Psoas muscle (tissue), 8 donors: ENCODE measurements at places on chromosomes 11 and 22.

GRCh38 chr22:45529971-45530575 is 27.4 kb downstream of the FBLN1 start:
- no peak for DNase-seq
- H3K27me3 ChIP-seq = peaks cover 17% of the 10 kb centered on the region
- no peak overlapping the region for H3K27ac ChIP-seq
- no peak overlapping the region for H3K4me3 ChIP-seq

GRCh38 chr22:48632646-48633246 is 1194.9 kb downstream of the BRD1 start:
- H3K36me3 ChIP-seq = no peaks in the 10 kb centered on the region
- H3K4me1 ChIP-seq = no peaks in the 10 kb centered on the region
- no peak overlapping the region for H3K4me3 ChIP-seq
- DNase-seq = no peak
- no peak overlapping the region for H3K27ac ChIP-seq

DNA sequence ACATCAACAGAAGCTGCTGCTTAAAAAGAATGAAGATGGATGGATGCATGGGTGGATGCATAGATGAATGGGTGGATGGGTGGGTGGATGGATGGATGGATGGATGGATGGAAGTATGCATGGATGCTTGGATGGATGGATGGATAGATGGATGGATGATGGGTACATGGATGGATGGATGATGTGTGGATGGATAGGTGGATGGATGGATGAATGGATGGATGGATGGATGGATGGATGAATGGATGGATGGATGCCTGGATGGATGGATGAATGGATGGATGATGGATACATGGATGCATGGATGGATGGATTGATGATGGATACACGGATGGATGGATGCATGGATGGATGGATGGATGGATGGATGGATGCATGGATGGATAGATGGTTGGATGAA is 110.8 kb downstream of the LDLRAD3 start:
- DNase-seq = no peak

- DNase-seq = no peak
- H3K27ac ChIP-seq = peak overlapping the region; percentile 97
- peaks cover 9% of the 10 kb centered on the region for H3K4me1 ChIP-seq
- no peaks in the 10 kb centered on the region for H3K36me3 ChIP-seq
- peaks cover 2% of the 10 kb centered on the region for H3K27me3 ChIP-seq
Observed at GRCh38 chr11:72433455-72434036, 785 bp downstream of the CLPB start.

- DNase-seq = no peak
- no peak overlapping the region for H3K4me3 ChIP-seq
- no peak overlapping the region for H3K27ac ChIP-seq
- H3K36me3 ChIP-seq = no peaks in the 10 kb centered on the region
Observed at GRCh38 chr11:72553706-72554105, 119.4 kb upstream of the CLPB start.

DNA sequence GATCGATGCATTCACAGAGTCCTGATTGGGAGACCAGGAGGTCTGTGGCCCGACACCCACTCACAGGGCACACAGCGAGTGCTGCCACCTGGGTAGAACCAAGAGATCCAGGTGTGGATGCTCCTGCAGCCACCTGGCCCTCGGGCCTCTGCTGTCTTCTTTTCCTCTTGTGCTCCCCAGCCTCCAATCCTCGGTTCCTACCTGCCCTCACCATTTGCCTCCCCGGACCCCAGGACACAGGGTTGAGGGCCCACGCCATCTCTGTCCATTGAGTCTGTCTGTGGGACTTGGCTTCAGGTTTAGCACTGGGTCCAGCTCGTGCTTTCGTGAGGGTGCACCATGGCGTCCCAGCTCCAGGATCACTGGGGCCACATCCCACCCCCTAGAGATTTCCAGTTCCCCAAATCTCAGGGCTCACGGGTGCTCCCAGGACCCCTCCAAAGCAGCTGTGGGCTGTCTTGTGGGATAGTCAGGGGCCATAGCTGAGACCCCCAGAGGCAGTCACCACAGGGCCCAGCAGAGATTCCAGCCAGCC is 591.1 kb downstream of the BRD1 start:
- no peak overlapping the region for H3K4me3 ChIP-seq
- no peaks in the 10 kb centered on the region for H3K36me3 ChIP-seq
- no peak for DNase-seq
- H3K27me3 ChIP-seq = no peaks in the 10 kb centered on the region
- H3K27ac ChIP-seq = no peak overlapping the region
- H3K4me1 ChIP-seq = no peaks in the 10 kb centered on the region

GRCh38 chr11:18347471-18348125 is 25.2 kb downstream of the GTF2H1 start:
- peaks cover 6% of the 10 kb centered on the region for H3K36me3 ChIP-seq
- no peak overlapping the region for H3K27ac ChIP-seq
- H3K4me3 ChIP-seq = no peak overlapping the region
- DNase-seq = no peak

DNA sequence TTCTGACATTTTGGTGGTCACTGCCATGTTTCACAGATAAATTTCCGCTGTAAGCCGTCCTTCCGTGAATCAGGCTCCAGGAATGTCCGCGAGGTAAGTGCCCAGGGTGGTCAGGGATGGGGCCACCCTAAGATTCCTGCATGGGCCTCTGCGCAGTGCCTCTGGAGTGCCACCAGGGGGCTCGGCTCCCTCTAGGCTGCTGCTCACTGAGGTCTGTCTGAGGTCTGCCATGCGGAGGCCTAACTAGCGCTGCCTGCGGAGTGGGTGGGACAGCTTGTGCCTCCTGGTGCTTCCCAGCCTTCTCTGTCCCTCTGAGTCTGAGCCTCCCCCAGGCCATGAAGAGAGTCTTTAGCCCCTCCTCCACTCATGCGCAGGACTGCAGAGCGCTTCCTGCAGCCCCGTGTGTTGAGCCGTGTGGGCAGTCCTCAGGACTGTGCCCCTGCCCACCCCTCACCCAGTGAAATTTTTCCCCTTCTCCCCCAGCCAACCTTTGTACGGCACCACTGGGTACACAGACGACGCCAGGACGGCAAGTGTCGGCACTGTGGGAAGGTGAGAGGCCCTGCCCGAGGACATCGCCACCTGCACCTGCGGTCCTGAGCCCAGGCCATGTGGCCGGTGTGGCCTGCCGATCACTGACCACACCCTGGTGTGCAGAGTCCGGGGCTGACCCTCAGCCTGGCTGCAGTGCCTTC is 11.9 kb upstream of the MDK start:
- DNase-seq = no peak
- H3K4me3 ChIP-seq = no peak overlapping the region
- no peaks in the 10 kb centered on the region for H3K27me3 ChIP-seq
- peaks cover 10% of the 10 kb centered on the region for H3K36me3 ChIP-seq

DNA sequence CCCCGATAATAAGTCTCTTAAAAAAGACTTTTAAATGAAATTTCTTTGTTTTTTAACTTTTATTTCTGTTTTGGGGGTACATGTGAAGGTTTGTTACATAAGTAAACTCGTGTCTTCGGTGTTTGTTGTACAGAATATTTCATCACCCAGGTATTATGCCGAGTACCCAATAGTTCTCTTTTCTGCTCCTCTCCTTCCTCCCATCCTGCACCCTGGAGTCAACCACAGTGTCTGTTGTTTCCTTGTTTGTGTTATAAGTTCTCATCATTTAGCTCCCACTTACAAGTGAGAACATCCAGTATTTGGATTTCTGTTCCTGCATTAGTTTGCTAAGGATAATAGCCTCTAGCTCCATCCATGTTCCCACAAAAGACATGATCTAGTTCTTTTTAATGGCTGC is 1.6 kb upstream of the GSTP1 start:
- no peak overlapping the region for H3K4me3 ChIP-seq
- no peak for DNase-seq
- H3K4me1 ChIP-seq = peaks cover 12% of the 10 kb centered on the region
- H3K36me3 ChIP-seq = no peaks in the 10 kb centered on the region

- DNase-seq = no peak
- H3K4me1 ChIP-seq = no peaks in the 10 kb centered on the region
- H3K4me3 ChIP-seq = no peak overlapping the region
Observed at GRCh38 chr11:102886999-102887398, 12.2 kb upstream of the MMP12 start.

DNA sequence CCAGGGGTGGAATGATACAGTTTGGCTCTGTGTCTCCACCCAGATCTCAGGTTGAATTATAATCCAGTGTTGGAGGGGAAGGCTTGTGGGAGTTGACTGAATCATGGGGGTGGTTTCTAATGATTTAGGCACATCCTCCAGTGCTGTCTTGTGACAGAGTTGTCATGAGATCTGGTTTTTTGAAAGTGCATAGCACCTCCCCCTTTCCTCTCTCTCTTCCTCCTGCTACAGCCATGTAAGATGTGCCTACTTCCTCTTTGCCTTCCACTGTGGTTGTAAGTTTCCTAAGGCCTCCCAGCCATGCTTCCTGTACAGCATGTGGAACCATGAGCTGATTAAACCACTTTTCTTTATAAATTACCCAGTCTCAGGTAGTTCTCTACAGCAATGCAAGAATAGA is 45.1 kb downstream of the THAP12 start:
- no peak for DNase-seq
- no peak overlapping the region for H3K27ac ChIP-seq

DNA sequence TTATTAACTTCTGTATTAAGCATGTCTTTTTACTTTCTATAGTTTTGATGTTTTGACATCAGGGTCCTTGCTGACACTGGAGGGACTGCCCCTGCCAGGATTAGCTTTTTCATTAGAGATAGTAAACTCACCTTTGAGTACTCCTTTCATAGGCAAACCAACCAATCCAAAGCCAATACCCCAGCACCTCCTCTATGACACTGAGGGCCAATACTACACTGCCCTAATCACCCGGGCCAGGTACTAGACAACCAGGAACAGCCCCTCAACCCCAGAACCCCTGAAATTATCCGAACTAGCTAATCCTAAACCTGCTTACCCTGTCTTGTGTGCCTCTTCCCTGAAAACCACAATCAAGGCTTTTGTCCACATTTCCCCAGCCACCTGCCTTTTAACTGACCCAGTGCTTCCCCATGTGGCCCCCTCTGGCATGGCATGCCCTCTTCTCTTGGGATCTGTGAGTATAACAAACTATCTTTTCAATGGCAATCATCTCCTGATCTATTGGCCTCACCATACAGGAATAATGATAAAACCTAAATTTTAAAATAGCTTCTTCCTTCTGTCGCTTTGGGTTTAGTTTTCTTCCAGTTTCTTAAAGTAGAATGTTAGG is 31.2 kb downstream of the RAB6A start:
- no peaks in the 10 kb centered on the region for H3K4me1 ChIP-seq
- H3K4me3 ChIP-seq = no peak overlapping the region
- no peaks in the 10 kb centered on the region for H3K27me3 ChIP-seq
- DNase-seq = no peak

DNA sequence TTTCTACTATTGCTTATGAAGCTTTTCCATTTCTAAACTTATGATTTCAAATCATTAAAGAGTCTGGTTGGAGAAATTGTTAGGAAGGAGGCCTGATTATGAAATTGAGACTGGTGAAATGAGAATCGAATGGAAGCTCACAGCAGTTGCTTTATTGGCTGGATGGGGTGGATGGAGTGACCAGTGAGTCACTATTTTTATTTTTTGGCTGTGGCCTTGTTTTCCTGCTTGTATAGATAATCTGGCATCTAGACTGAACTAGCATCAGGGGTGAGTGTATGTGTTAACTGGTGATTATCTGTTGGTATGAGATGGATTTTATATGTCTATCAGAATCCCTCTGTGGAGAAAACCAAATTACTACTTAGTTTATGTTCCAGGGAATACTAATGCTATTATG is 36.2 kb downstream of the UVRAG start:
- H3K4me3 ChIP-seq = peak overlapping the region; percentile 12
- no peak for DNase-seq
- H3K27ac ChIP-seq = peak overlapping the region; percentile 72
- H3K4me1 ChIP-seq = peaks cover 22% of the 10 kb centered on the region
- H3K27me3 ChIP-seq = no peaks in the 10 kb centered on the region

GRCh38 chr22:28139516-28139915 is 220.5 kb upstream of the PITPNB start:
- no peaks in the 10 kb centered on the region for H3K27me3 ChIP-seq
- H3K4me1 ChIP-seq = peaks cover 19% of the 10 kb centered on the region
- H3K36me3 ChIP-seq = no peaks in the 10 kb centered on the region
- no peak overlapping the region for H3K27ac ChIP-seq
- no peak overlapping the region for H3K4me3 ChIP-seq
- DNase-seq = no peak

- no peak overlapping the region for H3K27ac ChIP-seq
- H3K27me3 ChIP-seq = no peaks in the 10 kb centered on the region
- no peaks in the 10 kb centered on the region for H3K4me1 ChIP-seq
- no peaks in the 10 kb centered on the region for H3K36me3 ChIP-seq
Observed at GRCh38 chr11:2563213-2564007, 118.6 kb downstream of the KCNQ1 start.

GRCh38 chr11:47351156-47352126 is 1.1 kb downstream of the MYBPC3 start:
- H3K27me3 ChIP-seq = no peaks in the 10 kb centered on the region
- DNase-seq = no peak
- no peak overlapping the region for H3K27ac ChIP-seq
- H3K36me3 ChIP-seq = no peaks in the 10 kb centered on the region
- no peak overlapping the region for H3K4me3 ChIP-seq

DNA sequence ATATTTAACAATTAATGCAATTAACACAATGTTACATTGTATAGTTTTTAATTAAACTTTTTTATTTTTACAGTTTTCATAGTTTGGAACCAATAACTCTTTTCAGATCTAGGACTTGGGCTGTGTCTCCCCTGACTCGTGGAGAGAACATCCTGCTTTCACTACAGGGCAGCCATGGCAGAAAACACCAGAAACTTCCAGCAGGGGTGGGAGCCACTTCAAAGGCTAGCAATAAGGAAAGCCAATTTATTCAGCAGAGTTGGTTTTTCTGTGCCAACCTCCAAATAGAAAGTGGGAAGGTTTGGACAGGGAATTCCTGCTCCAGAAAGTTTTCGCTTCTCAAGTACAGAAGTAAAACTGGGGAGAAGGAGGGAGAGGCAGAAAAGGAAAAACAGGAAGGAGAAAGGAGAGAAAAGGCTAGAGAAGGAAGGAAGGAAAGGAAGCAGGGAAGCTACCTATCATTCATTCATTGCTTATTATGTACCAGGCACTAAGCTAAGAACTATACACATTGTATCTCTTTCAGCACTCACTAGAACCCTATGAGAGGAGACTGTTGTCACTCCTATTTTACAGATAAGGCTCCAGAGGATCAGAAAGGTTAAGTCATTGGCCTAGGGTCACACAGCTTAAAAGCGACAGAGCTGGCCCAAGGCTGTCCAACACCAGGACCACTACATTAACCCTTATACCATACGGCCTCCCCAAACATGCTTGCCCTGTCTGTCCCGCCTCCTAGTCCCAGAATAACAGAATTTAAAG is 54.8 kb upstream of the CREB3L1 start:
- no peaks in the 10 kb centered on the region for H3K27me3 ChIP-seq
- H3K27ac ChIP-seq = no peak overlapping the region
- H3K36me3 ChIP-seq = no peaks in the 10 kb centered on the region
- DNase-seq = no peak
